Stomach (tissue), 19 donors: ENCODE measurements at places on chromosomes 7 and 10. TPM values are rescaled to one million over a fixed set of nuclear protein-coding genes. Genes with fewer than 3 reads are reported as not detected.

DNA sequence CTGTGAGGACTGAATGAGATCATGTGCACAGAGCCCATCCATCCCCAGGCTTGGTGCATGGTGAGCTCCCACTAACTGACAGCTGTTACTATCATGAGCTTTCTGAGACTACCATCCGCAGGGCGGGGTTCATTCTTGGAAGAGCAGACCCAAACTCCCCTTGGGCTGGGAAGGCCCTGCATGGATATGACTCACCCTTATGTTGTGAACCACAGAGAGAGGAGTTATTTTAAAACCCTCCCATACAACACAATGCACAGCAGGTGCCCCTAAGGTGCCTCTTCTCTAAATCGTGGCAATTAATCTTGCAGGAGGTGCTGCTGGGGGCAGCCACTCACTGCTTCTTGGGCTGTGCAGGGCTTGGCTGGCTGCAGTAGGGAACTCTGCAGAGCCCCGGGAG, 219.1 kb downstream of the GFRA1 start:
- H3K27me3 ChIP-seq: no peaks in the 10 kb centered on the region
- no peak overlapping the region for H3K4me3 ChIP-seq
- H3K27ac ChIP-seq: no peak overlapping the region
- H3K36me3 ChIP-seq: no peaks in the 10 kb centered on the region

DNA sequence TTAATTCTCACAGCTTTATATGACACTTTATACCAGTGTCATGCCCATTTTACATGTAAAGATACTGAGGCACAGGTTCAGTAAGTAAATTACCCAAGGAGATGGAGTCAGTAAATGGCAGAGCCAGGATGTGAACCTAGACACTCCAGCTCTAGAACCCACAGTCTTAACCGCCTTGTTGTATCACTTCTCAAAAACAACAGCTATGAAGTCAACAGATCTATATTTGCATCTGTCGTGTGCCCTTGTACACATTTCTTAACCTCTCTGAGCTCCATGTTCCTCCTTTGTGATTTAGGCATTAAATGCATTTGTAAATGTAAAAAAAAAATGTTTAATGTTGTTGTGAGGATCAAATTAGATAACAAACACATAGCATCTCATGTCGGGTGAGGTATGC, 716.2 kb downstream of the SUGCT start:
- DNase-seq: no peak
- H3K4me1 ChIP-seq: no peaks in the 10 kb centered on the region
- no peaks in the 10 kb centered on the region for H3K36me3 ChIP-seq
- no peak overlapping the region for H3K4me3 ChIP-seq
- no peak overlapping the region for H3K27ac ChIP-seq

GRCh38 chr7:252216-252965, 37.6 kb upstream of the FOXL3 start:
- H3K27me3 ChIP-seq: no peaks in the 10 kb centered on the region
- H3K27ac ChIP-seq: no peak overlapping the region

Gene SPDYE2B
- total RNA-seq: not detected

- H3K4me1 ChIP-seq: no peaks in the 10 kb centered on the region
- no peak overlapping the region for H3K4me3 ChIP-seq
- no peaks in the 10 kb centered on the region for H3K27me3 ChIP-seq
- peak; percentile 52 for DNase-seq
- H3K36me3 ChIP-seq: no peaks in the 10 kb centered on the region
These were observed 295.4 kb downstream of the PRPF18 start for GRCh38 chr10:13882119-13882711.

Gene HDAC9
- total RNA-seq: 22.2 TPM

DNA sequence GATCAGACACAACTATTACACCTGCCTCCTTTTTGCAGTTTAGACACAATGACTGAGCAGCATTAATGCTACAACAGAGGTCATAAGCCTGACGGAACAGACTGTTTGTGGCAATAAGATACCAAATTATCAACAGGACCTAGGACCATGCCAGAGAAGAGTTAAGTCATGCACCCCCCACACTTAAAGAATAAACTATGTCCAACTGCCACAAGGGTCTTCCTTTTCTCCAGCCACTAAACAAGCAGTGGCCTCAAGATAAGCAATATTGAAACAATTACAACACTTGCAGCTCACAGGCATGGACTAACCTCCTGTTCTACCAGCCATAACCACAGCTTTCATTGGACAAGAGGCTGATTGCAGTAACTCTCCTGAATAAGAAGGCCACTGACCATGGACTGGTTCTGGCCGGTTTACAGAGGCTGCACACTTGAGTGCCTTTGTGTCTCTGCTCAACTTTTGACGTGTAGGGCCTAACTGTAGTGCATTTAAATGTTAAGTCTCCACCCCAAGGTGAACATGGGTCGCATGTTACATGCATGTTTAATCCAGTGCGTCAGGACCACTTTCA, 104.4 kb downstream of the STRA8 start:
- H3K27me3 ChIP-seq: no peaks in the 10 kb centered on the region
- H3K4me3 ChIP-seq: no peak overlapping the region
- no peak overlapping the region for H3K27ac ChIP-seq
- H3K4me1 ChIP-seq: no peaks in the 10 kb centered on the region

DNA sequence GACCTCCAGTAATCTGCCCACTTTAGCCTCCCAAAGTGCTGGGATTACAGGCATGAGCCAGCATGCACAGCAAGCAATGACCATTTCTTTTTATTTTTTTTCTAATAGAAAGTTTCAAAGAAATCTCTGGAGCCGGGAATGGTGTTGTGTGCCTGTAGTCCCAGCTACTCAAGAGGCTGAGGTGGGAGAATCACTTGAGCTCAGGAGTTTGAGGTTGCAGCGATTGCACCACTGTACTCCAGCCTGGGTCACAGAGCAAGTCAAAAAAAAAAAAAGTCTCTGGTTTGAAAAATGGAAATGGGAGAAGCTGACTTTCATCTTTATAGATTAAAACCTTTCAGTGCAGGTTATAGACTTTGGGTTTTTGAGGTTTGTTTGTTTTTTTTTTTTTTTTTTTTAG, 44.8 kb upstream of the KMT2E start:
- H3K4me3 ChIP-seq: no peak overlapping the region
- H3K27ac ChIP-seq: no peak overlapping the region

DNA sequence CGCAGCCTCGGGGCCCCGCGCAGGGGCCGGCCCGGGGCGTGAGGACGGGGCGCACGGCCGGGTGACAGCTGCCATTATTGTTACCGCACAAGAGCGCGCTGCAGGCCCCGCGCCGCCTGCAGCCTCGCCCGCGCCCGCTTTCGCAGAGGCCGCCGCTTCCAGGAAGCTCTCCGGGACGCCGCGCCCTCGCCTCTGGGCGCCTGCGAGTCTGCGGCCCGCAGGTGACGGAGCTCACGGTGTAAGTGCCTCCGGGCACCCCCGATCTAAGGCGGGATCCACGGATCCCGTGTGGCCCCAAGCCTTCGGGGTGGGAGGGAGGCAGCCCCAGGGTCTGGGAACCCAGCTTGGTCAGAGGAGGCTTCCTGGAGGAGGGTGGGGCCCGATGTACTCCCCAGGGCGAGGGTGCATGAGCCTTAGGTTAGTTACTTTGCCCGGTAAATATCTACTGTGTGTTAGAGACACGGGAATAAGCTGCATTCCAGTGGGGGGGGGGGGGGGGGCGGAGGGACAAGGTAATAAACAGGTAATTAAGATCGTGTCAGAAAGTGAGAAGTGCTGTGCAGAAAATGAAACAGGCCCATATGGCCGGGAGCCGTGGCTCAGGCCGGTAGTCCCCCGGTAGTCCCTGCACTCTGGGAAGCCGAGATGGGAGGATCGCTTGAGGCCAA, 638 bp downstream of the IQCE start:
- no peaks in the 10 kb centered on the region for H3K27me3 ChIP-seq
- no peaks in the 10 kb centered on the region for H3K36me3 ChIP-seq
- H3K4me1 ChIP-seq: peaks cover 45% of the 10 kb centered on the region
- DNase-seq: no peak
- H3K4me3 ChIP-seq: peak overlapping the region; percentile 99
- peak overlapping the region; percentile 76 for H3K27ac ChIP-seq

DNA sequence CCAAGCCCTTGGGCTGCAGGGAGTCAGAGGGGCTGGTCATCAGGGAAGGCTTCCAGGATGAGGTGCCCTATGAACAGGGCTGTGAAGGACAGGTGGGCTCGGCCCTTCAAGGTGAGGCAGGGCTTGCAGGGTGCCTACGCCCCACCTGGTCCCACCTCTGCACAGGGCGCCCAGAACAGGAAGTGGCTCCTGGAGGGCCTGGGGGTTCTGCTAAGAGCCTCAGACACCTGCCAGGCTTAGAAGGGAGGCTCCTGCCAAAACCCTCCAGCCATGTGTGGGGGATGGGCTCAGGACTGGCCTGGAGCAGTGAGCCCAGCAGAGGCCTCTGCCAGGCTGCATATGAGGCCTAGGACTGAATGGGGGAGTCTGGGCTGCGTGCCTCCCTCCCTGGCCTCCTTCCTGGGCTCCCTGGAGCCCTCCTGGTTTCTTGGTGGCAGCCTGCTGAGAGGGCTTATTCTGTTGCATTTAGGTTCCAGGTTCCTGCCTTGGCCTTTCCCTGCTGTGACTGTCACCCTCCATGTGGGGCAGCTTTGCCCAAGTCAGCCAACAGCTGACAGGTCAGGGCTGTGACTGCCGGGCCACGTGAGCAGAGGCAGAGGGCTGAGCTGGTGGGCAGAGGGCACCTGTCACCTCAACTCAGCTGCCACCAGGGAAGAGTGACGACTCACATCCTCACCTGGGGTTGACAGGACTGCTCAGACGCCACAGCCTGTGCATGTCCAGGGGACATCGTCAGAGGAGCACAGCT, 45.2 kb upstream of the MSMB start:
- no peak overlapping the region for H3K4me3 ChIP-seq
- H3K4me1 ChIP-seq: no peaks in the 10 kb centered on the region
- no peaks in the 10 kb centered on the region for H3K36me3 ChIP-seq
- DNase-seq: peak; percentile 22
- no peak overlapping the region for H3K27ac ChIP-seq

Gene ZMIZ1
- 26.6 TPM for total RNA-seq

DNA sequence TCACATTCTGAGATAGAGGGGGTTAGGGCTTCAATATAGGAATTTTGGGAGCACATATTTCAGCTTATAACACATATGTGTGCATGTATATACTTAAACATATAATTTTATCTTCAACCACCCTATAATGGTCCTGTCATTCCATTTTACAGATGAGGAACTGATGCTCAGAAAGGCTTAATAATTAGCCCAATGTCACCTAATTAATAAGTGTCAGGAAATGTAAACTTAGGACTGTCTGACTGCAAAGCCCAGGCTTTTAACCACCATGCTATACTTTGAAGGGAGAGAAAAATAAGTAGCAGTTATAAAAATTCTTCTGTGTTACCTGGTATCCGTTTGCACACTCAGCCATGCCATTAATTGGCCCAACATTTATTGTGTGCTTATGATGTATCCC, 172.6 kb downstream of the SKIDA1 start:
- H3K4me1 ChIP-seq: no peaks in the 10 kb centered on the region
- H3K36me3 ChIP-seq: no peaks in the 10 kb centered on the region
- DNase-seq: peak; percentile 28
- no peaks in the 10 kb centered on the region for H3K27me3 ChIP-seq
- no peak overlapping the region for H3K27ac ChIP-seq
